ENCODE measurements at places on chromosomes 13 and 19.
A peak's percentile ranks its signal among the peaks of the same experiment; 100 is the strongest.

DNA sequence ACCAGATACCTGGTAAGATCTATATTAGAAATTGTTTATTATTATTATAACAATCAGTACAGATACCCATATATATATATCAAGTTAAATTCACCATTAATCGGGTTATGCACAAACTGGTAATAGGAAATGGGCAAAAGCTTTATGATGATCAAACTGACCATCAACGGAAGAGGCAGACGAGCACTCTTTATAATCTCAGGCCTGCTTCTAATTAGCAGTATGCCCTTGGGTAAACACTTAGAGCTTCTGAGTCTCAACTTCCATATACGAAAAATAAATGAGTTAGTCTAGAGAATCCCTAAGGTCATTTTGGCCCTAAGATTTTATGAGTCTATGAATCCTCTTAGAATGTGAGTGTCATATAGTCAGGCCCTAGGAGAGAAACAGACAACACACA, 710.9 kb downstream of the PCDH9 start:
- no peak for DNase-seq

GRCh38 chr19:10335352-10335985, 2.1 kb upstream of the RAVER1 start:
- no peak for DNase-seq

- peak; percentile 47 for DNase-seq
These were observed 110.8 kb downstream of the SUCLA2 start for GRCh38 chr13:47890146-47890814.

GRCh38 chr13:97574926-97575325, 141.0 kb downstream of the RAP2A start:
- peak; percentile 25 for DNase-seq

GRCh38 chr13:33168321-33168960, 117.1 kb downstream of the STARD13 start:
- no peak for DNase-seq

DNA sequence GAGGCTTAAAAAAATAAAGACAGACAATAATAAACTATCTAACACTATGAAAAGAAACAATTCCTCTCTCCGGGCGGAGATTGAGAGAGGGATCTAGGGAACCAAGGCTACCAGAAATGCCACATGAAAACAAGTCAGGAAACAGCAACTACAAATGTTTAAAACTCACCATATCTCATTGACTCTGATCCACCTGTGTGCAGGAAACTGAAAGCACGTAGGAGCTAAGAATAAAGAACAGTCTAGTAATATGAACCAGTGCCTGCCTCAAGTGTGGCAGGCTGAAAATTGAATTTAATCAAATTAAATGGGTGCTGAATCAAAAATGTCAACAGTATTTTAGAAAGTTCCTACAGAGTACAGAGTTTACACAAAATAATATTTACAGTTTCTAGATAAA, 1701.0 kb downstream of the SLITRK5 start:
- no peak for DNase-seq

DNA sequence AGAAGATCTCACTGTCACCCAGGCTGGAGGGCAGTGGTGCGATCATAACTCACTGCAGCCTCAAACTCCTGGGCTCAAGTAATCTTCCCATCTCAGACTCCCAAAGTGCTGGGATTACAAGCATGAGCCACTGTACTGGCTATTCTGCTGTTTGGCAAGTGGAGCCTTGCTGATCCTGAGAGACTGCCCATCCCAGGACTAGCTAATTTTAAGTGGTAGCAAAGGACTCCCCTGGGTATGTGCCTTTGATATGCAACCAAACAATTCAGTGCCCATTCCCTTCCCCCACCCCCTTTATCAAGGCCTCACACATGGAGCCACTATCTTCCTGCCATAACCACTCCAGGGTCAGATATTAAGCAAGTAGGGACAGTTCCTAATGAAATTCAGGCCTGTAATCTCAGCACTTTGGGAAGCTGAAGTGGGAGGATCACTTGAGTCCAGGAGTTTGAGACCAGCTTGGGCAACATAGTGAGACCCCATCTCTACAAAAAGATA, 17.0 kb upstream of the ZNF460 start:
- DNase-seq, result no peak

GRCh38 chr19:15237759-15238638, 5.8 kb upstream of the EPHX3 start:
- no peak for DNase-seq

DNA sequence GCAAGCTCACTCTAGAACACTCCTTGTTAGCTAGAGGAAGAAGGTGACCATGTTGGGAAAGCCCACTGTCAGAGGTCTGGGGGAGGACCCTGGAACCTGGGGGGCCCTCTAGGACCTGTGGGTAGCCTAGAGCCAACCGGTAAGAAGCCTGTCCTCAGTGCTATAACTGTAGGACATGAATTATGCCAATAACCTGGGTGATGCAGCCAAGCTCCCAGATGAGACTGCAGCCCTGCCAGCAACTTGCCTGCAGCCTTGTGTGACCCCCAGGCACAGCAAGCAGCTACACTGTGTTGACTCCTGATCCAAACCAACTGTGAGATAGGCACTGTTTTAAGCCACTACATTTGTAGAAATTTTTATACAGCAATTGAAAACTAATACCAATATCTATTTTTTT, 122.3 kb downstream of the MIPEP start:
- no peak for DNase-seq

Data from AG10803 (cell line).